ENCODE measurements at places on chromosomes 1 and 21. TPM values are rescaled to one million over a fixed set of nuclear protein-coding genes. Genes with fewer than 3 reads are reported as not detected.

- no peak overlapping the region for H3K27ac ChIP-seq
- peaks cover 28% of the 10 kb centered on the region for H3K4me1 ChIP-seq
- H3K36me3 ChIP-seq, result no peaks in the 10 kb centered on the region
- no peaks in the 10 kb centered on the region for H3K27me3 ChIP-seq
- no peak overlapping the region for H3K4me3 ChIP-seq
Measured at GRCh38 chr1:217564207-217564606, 66.7 kb downstream of the GPATCH2 start.

DNA sequence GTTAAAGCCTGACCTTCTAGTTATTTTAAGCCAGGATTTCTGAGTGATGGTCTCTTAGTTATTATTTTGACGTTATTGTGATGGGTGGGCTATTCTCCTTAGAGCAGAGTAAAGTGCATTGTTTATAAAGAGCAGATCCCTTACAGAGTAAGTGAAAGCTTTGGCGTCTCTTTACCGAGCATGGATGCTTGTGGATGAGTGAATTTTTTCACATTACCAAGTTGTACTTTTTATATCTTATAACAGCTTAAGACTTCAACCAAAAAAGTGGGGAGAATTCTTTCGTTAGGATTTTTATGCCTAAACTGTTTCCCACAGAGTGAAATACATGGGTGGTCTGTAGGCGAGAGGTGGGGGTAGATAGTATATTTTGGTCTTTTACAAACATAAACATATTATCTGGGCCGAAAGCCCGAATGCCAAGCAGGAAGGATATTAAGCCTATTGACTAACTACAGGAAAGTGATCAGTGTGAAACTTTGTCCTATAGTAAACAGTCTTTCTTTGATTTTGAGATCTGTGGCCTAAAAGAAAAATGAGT, 279.1 kb upstream of the C1orf105 start:
- H3K36me3 ChIP-seq, result no peaks in the 10 kb centered on the region
- no peak overlapping the region for H3K27ac ChIP-seq
- H3K4me1 ChIP-seq, result peaks cover 10% of the 10 kb centered on the region
- no peaks in the 10 kb centered on the region for H3K27me3 ChIP-seq
- no peak overlapping the region for H3K4me3 ChIP-seq

GRCh38 chr1:233409540-233409939, 82.0 kb downstream of the MAP3K21 start:
- H3K4me1 ChIP-seq, result no peaks in the 10 kb centered on the region
- H3K36me3 ChIP-seq, result no peaks in the 10 kb centered on the region
- no peak overlapping the region for H3K4me3 ChIP-seq
- no peak for DNase-seq
- H3K27ac ChIP-seq, result no peak overlapping the region
- H3K27me3 ChIP-seq, result no peaks in the 10 kb centered on the region

GRCh38 chr21:17688912-17689874, 76.5 kb upstream of the BTG3 start:
- no peaks in the 10 kb centered on the region for H3K27me3 ChIP-seq
- peak; percentile 96 for DNase-seq
- peak overlapping the region; percentile 91 for H3K27ac ChIP-seq
- H3K36me3 ChIP-seq, result no peaks in the 10 kb centered on the region
- H3K4me1 ChIP-seq, result peaks cover 27% of the 10 kb centered on the region

DNA sequence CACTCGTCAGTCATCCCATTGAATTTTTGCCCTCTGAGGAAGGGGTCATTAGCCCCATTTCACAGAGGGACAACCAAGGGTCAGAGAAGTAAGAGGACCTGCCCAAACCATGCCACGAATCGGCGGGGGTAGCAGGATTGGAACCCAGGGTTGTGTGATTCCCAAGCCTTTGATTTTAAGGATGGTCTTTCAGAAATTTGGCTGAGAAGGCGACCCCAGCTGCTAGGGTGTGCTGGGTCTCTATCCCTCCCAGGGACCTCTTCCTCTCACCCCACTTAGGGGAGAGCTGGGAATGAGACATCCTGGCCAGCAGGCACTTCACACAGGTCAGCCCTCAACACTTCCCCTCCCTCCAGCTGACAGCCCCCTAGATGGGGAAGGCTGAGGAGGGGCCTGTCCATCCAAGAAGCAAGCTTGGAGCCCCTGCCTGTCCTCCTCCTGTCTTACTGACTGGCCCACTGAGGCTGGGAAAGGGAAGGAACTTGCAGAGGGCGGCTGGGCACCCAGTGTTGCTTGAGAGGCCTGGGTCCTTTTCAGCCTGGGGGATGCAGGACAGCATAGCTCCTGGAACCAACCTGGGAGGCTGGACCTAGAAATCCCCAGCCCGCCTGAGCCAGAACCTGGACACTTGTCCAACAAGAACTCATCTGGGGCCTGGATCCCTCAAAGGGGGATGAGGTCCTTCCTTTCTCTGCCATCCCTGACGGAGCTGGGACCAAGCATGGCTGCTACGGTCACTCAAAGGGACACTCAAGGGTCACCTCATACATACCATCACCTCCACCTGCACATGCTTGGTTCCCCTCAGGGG, 1.7 kb downstream of the SDC3 start:
- H3K36me3 ChIP-seq, result no peaks in the 10 kb centered on the region
- no peak overlapping the region for H3K4me3 ChIP-seq
- H3K27me3 ChIP-seq, result no peaks in the 10 kb centered on the region
- H3K4me1 ChIP-seq, result peaks cover 15% of the 10 kb centered on the region
- H3K27ac ChIP-seq, result no peak overlapping the region
- no peak for DNase-seq

- H3K4me3 ChIP-seq, result no peak overlapping the region
- no peak overlapping the region for H3K27ac ChIP-seq
- no peaks in the 10 kb centered on the region for H3K4me1 ChIP-seq
- H3K36me3 ChIP-seq, result no peaks in the 10 kb centered on the region
Measured at GRCh38 chr1:229058729-229059128, 212.2 kb upstream of the RAB4A start.

GRCh38 chr1:3062616-3063378, 6.2 kb upstream of the PRDM16 start:
- no peaks in the 10 kb centered on the region for H3K36me3 ChIP-seq
- H3K27me3 ChIP-seq, result peaks cover 92% of the 10 kb centered on the region
- H3K4me1 ChIP-seq, result no peaks in the 10 kb centered on the region
- H3K27ac ChIP-seq, result no peak overlapping the region
- no peak overlapping the region for H3K4me3 ChIP-seq

The LRRC8C gene
- total RNA-seq, result 3.4 TPM
